ENCODE measurements at places on chromosomes 12 and 14.

GRCh38 chr12:128708789-128709188 is 115.0 kb downstream of the SLC15A4 start:
- no peak for DNase-seq

DNA sequence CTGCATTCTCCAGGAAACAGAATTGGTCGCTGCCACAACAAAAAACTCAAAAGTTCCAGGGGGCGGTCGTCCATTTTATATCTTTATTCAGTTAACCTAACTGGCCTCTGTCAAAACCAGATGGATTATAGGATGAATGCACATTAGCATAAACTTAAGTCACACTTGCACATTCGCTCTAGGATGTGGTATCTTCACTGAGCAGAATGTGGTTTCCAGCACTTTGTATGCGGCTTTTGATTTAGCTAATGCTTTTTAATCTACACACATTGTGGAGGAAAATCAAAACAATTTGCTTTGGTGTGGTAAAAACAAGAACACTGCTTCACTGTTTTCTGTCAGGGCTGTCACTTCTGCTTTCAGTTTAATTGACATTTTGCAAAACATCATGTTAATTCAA is 4.5 kb downstream of the TAS2R50 start:
- peak; percentile 13 for DNase-seq

DNA sequence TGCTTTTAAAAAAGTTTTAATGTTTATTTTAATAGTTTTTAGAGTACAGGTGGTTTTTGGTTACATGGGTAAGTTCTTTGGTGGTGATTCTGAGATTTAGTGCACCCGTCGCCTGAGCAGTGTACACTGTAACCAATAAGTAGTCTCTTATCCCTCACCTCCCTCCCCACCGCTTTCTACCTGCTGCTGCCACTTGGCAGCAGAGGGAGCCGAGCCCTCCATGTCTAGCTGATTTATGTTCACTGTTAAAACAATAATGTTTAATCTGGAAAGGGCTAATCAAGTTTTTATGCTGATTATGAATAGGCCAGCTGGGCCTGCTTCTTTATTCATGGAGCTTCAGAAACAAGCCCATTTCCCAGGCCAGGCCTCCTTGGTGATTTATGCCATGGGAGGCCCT is 73.1 kb downstream of the ADCK1 start:
- DNase-seq = no peak

GRCh38 chr14:89221109-89221810 is 195.8 kb downstream of the FOXN3 start:
- no peak for DNase-seq

GRCh38 chr14:99237288-99237687 is 34.7 kb downstream of the BCL11B start:
- no peak for DNase-seq

DNA sequence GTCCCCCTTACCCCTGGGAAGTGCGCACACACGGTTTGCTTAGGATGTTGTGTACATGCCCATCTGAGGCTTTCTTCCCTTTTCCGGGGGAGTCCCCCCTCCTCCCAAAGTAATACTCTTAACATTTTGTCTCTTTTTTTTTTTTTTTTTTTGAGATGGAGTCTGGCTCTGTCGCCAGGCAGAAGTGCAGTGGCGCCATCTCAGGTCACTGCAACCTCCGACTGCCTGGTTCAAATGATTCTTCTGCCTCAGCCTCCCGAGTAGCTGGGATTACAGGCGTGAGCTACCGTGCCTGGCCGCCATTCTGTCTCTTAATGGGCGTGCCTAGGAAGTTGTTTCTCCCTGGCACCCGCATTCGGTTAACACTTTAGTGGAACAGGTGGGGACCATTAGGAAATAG is 4.5 kb upstream of the GMFB start:
- DNase-seq = no peak

DNA sequence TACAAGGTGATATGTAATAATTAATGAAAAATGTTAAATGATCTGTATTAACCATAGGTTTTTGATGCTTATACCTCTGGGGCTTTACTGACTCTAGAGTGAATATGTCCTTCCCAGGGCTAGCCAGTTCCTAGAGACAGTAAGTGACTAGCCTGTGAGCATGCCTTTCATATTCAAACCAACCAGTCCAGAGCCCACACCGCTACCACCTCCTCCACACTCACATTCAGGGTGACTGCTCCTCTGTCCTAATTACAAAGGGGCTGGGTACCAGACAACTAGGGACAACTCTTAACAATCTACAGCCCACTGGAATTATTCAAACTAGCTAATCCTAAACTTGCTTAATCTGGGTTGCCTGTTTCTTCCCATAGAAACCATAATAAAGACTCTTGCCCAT is 49.0 kb downstream of the RALGAPA1 start:
- DNase-seq = no peak
